ENCODE measurements at places on chromosomes 3 and 15.
A peak's percentile ranks its signal among the peaks of the same experiment; 100 is the strongest.

DNA sequence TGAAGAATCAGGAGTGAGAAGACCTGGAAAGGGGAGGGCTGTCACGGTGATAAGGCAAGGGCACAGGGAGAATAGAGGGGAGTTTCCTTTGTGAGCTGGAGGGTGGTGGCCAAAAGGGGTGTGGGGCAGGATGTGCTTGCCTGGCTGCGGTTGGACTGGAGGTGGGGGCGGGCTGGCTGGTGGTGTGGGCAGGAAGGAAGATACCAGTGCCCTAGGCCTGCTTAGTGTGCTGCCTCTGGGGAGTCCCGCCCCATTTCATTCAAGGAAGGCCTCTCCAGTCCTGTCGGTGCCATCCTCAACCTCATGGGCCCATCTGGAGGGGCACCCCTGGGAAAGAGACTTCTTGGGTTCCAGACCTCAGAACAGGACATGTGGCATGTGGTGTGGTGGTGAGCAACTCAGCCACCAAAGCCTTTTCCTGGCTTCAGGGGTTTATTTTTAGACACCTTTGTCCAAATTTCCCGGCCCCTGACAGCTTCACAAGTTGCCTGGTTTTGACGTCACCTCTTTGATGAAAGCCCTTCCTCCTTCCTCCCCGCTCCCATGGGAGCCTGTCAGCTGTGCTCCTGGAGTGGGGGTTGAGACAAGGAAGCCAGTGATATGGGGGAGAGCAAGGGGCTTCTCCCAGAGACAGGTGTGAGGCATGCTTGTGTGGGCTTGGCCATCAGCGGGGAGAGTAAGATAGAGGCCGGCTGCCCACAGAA lies 15.6 kb downstream of the TEX264 start:
- DNase-seq = peak; percentile 86

DNA sequence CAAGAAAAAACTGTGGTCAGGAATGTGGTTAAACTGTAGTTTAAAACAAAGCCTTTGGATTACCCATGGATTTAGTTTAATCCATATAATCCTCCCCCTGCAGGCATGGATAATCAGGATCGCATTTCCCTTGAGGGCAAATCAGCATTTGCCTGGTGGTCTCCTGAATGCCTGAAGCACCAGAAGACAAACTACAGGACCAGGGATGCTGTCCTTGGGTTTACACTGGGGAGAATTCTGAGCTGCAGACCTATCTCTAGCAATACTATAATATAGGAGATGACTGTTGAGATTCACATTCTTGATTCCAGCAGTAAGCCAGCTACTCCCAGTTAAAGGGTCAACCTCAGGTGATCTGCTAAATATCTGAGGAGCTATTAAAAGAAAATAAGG lies 10.6 kb downstream of the PIK3CB start:
- no peak for DNase-seq

DNA sequence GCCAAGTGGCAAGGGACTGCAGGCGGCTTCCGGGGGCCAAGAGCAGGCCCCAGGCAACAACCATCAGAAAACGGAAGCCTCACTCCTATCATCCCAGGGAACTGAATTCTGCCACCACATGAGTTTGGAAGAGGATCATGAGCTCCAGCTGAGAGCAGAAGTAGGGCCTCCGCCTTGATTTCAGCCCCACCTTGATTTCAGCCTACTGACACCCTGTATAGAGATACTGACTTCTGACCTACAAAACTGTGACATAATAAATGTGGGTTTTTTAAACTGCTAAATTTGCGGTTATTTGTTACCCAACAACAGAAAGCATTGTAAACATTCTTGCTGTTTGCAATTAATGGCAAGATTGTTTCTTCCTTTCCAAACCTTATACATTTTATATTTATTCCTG lies 21.6 kb upstream of the RARRES1 start:
- no peak for DNase-seq

DNA sequence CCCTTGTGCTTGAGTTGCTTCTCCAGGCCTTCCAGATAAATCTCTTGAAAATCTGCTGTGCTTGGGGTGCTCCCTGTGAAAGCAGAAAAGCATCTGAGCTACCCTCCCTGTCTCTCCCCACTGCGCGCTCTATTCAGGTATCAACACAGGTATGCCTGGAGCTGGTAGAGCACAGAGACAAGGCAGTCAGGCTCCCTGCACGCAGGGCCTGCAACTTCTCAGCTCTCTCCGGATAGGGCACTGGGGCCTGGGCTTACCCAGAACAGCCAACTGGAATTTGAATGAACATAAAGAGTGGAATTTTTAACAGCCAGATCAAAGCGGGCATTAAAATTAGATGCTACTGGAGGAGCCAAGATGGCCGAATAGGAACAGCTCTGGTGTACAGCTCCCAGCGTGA lies 183.6 kb downstream of the XXYLT1 start:
- no peak for DNase-seq

DNA sequence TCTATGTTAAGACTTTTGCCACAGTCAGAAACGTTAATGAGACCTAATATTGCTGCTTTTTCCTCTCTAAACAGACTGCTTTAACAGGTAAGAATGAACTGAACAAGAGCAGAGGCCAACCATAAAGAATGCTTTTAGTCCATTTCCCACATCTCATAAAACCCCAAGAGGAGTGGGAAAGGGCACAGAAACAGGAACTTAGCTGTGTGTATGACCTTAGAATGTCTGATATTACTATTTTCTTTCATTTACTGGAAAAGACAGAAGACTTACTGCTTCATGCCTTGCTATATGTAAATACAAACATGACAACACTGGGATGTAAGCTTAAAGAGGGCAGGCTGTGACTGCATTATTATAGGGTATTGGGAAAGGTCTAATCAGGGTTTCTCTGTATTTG lies 115.0 kb downstream of the ISL2 start:
- DNase-seq = no peak

GRCh38 chr3:39213613-39214012 lies 21.2 kb upstream of the XIRP1 start:
- DNase-seq = no peak

DNA sequence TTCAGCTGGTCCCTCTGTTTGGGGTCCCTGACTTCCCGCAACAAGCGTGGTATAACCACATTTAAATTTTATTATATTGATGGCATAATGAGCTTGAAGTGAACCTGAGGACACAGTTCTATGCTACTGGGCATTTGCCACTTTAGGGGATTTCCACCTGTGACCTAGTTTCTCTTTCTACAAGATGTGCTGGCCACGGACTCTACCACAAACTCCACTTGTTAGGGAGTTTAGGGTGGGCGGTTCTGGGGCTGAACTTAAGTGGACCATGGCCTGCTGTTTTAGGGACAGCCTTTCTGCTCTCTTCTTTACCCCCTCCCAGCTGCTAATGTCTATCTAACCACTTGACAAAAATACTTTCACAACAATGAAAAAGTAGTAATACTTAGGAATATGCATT lies 1199.1 kb downstream of the SI start:
- no peak for DNase-seq

DNA sequence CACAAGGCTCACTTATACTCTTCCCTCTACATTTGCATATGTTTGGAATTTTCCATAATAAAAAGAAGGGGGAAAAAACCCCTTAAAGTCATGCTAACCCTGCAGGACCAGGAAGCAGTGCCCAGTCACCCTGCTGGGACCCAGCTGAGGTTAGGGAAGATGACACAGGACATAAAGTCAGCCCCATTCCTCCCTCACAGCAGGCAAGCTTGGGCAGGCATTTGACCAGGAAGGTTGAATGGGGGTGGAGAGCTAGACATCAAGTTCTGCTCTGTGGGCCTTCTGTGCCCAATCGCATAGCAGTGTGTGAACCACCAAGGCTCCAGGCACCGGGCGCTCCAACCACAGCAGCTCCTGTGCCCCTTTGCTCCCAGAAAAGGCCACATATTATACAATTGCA lies 7.1 kb upstream of the HDAC11 start:
- DNase-seq = no peak

GRCh38 chr15:72923289-72923688 lies 129.0 kb upstream of the NEO1 start:
- no peak for DNase-seq

DNA sequence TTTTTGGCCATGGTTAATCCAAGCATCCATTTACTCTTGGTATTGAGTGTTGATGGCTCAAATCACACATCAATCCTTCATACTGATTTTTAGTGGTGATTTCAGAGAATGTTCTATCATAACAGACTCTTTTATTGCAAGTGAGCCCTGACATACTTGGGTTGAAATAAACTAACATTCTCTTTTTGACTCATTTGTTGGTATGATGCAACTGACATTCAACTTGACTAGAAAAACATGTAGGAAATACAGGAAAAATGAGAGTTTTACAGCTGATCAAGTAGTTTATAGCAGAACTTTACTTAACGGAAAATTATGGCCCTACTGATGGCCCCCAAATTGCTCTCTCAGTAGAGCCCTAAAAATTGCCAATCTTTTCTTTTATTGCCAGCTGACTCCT lies 173.9 kb upstream of the CD96 start:
- no peak for DNase-seq
